ENCODE measurements at places on chromosomes 7 and 10. TPM values are rescaled to one million over a fixed set of nuclear protein-coding genes. Genes with fewer than 3 reads are reported as not detected.

GRCh38 chr7:124679586-124680225 is 85.9 kb downstream of the GPR37 start:
- no peak overlapping the region for H3K4me3 ChIP-seq
- no peak for DNase-seq
- H3K36me3 ChIP-seq, result no peaks in the 10 kb centered on the region

ZNF425 gene
- total RNA-seq, result 1.8 TPM

WIPF3 gene
- total RNA-seq, result not detected

SPDYE9 gene
- not detected for total RNA-seq

DNA sequence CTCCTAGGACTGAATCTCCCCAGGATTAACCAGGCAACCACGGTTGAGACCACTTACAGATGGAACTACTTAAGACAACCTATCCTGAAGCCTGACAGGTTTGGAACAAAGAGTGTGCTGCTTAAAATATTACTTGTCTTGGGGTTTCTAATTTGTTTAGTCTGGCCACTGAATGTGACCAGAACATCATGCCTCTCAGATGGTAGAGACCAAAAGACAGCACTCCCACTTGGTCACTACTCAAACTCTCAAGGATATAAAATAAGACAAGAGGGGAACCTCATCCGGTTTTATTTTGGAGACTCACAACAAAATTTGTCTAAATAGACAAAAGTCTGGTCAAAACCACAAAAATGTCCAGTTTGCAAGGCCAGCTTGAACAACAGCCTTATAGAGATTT is 15.3 kb downstream of the MRPL32 start:
- no peaks in the 10 kb centered on the region for H3K4me1 ChIP-seq
- H3K27me3 ChIP-seq, result no peaks in the 10 kb centered on the region
- no peak overlapping the region for H3K27ac ChIP-seq
- no peaks in the 10 kb centered on the region for H3K36me3 ChIP-seq
- H3K4me3 ChIP-seq, result no peak overlapping the region

DNA sequence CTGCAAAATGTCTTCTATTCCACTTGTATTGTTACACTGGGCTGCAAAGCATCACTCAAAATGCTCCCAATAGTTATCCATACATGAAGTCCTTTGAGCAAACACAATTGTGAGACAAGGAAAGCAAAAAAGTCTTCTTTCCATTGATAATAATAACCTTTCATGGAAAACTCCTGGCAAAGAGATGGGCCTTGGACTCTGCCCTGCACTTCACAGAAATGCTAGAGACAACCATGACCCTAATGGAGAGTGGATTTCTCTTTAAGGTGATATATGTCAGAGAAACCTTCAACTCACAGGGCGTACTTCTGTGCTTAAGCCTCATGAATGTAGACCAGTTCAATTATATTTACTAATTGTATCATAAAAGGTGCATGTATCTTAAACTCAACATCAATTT is 19.4 kb downstream of the SLC26A3 start:
- no peak overlapping the region for H3K27ac ChIP-seq
- H3K4me3 ChIP-seq, result no peak overlapping the region
- DNase-seq, result no peak
- H3K27me3 ChIP-seq, result no peaks in the 10 kb centered on the region
- H3K36me3 ChIP-seq, result no peaks in the 10 kb centered on the region
- H3K4me1 ChIP-seq, result peaks cover 4% of the 10 kb centered on the region

DNA sequence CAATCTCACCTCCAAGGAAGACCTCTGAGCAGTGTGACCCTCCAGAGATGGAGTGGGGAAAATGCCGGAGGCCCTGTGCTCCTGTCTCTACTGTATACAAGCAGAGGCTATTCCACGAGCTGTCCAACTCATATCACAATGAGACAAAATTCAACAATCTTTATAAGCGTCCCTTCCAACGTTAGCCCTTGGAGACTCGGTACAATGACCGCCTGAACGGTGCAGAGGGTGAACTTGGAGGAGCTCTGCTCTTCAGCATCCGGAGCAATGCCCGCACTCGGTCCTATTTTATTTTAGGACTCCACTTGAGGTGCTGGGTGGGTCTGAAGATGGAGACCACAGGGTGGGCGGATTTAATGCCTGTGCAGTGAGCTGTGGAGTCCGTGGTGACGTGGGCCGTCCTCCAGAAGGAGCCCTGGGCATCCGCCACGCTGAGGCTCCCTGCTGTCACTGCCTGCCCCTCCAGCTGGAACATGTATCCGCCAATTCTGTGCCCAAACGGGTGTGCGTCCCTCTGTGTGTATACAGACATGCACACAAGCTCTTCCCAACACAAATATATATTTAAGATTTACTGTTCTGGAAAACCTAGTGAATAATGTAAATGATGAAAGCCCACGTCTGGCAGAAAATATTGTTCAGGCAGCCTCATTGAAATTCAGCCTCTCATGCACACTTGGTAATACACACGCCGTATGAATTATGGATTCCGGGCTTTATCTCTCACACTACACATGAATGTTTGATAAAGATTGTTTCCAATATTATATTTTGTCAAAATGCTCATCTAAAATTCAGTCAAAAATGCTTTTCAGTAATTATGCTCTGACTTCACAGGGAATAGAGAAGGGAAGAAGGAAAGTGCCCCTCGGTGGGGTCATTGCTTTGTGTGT is 239.9 kb upstream of the ZMIZ1 start:
- no peaks in the 10 kb centered on the region for H3K27me3 ChIP-seq
- H3K4me3 ChIP-seq, result no peak overlapping the region
- H3K4me1 ChIP-seq, result no peaks in the 10 kb centered on the region

GRCh38 chr7:42869131-42870020 is 42.5 kb downstream of the C7orf25 start:
- H3K4me3 ChIP-seq, result no peak overlapping the region
- no peaks in the 10 kb centered on the region for H3K36me3 ChIP-seq
- no peak for DNase-seq
- no peak overlapping the region for H3K27ac ChIP-seq
- no peaks in the 10 kb centered on the region for H3K4me1 ChIP-seq

DNA sequence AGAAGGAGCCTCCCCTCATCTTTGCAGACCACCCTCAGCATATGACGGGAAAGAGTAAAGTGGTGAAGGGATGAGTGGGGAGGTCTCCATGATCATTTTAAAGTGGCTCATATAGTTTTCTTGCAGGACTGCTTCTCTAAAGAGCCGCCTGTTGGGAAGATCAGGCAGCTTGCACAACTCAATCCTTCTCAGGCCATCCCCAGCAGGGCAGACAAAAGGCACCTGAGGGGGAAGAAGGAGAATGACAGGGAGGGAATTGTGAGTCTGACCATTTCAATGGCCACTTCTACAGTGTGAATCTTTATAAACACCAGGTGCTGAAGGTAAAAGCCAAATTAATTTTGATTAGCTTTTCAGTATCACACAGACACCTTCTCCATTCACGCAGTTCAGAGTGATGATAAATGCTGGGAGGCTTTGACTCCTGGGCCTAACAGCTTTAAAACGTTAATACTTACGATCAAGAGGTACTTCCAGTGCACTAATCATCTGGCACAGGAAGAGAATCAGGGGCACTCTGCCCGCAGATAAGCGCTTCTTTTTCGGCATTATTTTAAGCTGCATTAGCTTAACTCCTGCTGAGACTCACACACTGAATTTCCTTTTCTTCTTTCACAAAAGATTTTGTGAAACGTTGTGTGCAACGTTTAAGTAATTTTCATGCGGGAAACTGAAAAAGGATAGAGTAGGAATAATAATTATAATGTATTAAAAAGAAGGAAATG is 109.5 kb upstream of the LAMB4 start:
- no peaks in the 10 kb centered on the region for H3K4me1 ChIP-seq
- DNase-seq, result no peak
- no peak overlapping the region for H3K4me3 ChIP-seq
- no peak overlapping the region for H3K27ac ChIP-seq
- no peaks in the 10 kb centered on the region for H3K27me3 ChIP-seq

DNA sequence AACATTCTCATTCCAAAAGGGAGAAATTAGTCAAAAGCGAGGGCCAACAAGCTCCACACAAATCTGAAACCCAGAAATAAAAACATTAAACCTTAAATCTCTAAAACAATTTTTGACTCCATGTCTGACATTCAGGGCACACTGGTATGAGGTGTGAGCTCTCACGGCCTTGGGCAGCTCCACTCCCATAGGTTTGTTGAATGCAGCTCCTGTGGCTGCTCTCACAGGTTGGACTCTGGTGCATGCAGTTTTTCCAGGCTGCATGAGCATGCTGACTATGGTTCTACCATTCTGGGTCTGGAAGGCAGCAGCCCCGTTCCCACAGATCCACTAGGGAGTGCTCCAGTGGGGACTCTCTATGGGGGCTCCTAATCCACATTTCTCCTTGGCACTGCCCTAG is 887.1 kb upstream of the GHITM start:
- no peak for DNase-seq
- no peak overlapping the region for H3K27ac ChIP-seq
- no peaks in the 10 kb centered on the region for H3K27me3 ChIP-seq

ZNF503 gene
- total RNA-seq, result 0.13 TPM

DNA sequence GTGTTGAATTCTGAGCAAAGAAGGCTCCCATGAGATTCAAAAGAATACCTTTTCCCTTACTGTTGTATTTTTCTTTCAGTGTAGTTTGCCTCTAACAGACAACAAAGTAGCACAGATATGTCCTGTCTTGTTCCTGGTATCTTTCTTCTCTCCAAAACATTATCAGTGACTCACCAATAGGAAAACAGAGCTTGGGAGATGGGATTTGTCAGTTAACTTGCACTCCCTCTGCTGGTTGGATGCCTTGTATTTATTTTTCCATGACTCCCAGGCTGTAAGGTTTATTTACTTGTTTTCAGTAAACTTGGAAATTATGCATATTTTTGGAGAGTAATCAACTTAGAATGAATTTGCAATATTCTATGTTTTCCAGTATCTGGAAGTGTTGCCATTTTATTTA is 129.7 kb downstream of the SAMD9 start:
- H3K27me3 ChIP-seq, result no peaks in the 10 kb centered on the region
- no peak for DNase-seq
- H3K27ac ChIP-seq, result no peak overlapping the region
- no peaks in the 10 kb centered on the region for H3K4me1 ChIP-seq
- no peak overlapping the region for H3K4me3 ChIP-seq

All from CD8-positive, alpha-beta memory T cell (primary cell).